ENCODE measurements at places on chromosomes 7 and 10. TPM values are rescaled to one million over a fixed set of nuclear protein-coding genes. Genes with fewer than 3 reads are reported as not detected.
A peak's percentile ranks its signal among the peaks of the same experiment; 100 is the strongest.

The HGF gene
- total RNA-seq: 0.76 TPM

The BBIP1 gene
- total RNA-seq: 12.6 TPM

The BUD23 gene
- total RNA-seq: 39.2 TPM

GRCh38 chr7:44897309-44897708, 12.0 kb upstream of the PURB start:
- no peak for ATAC-seq

DNA sequence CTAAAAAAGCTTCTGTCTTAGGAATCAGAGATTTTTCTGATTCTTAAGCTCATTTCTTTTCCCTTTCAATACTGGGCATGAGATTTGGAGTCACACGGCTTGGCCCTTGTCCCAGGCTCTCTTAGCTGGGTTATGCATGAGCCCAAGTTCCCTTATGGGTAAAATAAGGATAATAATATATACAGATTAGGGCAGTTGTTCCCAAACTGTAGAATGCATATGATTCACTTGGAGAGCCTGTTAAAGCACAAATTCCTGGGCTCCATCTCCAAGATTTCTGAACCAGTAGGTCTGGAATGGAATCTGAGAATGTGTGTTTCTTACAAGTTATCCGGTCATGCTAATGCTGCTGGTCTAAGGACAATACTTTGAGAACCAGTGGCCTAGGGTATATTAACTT, 154.0 kb downstream of the REEP3 start:
- ATAC-seq: no peak

- no peak for ATAC-seq
Measured at GRCh38 chr7:34299066-34299465, 359.0 kb upstream of the NPSR1 start.

GRCh38 chr7:29328045-29328444, 133.5 kb downstream of the CHN2 start:
- ATAC-seq: no peak

DNA sequence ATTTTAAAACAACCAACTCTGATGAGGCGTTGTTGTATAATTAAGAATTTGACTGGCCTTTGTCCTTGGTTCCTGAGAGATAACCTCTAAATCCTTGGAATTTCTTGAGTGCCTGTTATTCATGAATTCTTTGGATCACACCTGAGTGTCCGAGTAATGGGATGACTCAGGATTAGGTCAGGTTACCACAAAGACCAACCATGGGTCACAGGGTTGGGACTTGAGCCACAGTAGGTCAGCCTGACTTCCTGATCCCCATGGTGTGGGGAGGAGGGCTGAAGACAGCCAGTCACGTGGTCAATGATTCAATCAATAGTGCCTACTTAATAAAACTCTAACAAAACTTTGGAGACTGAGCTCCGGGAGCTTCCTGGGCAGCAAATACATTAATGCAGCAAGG, 192.5 kb downstream of the GFRA1 start:
- ATAC-seq: no peak

DNA sequence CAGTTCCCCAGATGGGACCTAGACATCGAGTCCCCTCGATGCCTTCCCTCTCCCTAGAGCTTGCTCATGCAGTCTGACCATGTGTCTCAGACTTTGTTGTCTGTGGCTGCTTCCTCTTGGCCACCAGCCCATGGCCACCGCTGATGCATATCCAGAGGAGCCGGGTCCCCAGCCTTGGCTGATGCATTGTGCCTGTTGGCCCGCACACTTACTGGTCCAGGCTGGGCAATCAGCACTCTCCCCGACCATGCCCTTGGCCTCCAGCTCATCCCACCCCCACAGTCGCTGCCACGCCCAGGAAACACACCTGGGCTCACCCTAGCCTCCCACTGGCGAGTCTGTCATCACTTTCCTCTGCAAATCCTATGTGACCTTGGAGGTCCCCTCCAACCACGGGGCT, 10.1 kb downstream of the NPC1L1 start:
- ATAC-seq: peak; percentile 81

- ATAC-seq: peak; percentile 81
Measured at GRCh38 chr10:114615600-114616007, 42.5 kb downstream of the ABLIM1 start.

GRCh38 chr10:62681211-62681940, 123.1 kb upstream of the ADO start:
- ATAC-seq: peak; percentile 69

DNA sequence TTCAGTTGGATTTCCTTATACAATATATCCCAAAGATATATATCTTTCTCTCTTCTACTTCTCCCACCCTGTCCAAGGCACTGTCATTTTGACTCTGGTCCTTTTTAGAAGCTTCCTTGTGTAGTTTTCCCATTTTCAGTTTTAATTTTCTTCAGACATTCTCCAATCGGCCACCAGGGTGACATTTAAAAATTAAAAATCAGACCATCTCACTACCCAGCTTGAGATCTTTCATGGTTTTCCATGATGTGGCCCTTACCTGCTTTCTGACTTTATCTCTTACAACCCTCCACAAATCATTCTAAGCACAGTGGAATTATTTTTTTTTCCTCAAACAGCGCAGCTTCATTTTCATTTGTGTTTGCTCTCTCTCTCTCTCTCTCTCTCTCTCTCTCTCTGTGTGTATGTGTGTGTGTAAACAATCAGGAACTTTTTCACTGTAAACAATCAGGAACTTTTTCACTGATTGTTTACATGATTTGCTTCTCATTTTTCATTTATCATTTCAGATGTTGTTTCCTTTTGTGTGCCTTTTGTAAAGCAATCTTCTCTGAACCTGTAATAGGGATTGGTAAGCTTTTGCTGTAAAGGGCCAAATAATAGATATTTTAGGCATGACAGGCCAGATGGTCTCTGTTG, 348.9 kb downstream of the ATRNL1 start:
- no peak for ATAC-seq

DNA sequence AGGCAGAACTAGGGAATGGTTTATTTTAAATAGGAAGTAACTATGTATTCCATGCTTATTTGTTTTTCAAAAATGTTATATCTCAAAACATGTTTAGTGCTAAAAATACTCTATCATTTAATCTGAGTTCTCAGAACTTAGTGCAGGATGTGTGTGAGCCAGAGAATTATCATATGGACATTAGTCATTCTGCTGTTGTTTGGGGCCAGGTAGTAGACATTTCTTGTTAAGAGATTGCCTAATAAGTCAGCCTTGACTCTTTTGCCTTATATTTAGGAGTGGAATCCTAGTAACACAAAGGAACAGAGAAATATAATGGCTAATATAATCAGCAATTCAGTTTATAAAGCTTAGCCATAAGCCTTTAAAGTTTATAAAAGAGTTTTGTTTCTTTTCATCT, 149.8 kb downstream of the CCSER2 start:
- no peak for ATAC-seq

DNA sequence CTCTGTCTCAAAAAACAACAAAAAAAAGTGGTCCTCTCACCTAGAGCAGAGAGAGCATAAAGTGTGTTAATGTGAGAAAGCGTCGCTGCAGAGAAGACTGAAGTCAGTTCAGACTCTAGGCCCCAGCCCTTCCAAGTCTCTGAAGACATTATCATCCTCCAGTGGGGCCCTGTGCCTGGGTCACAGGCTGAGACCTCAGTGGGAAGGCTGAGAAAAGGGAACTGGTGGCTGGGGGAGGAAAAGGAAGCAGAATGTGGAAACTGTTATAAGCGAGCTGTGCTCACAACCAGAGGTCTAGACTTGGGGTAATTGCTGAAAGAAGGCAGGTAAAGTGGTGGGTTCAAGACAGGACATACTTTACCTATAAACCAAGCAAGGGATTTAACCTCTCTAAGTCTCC, 4.9 kb upstream of the RRP12 start:
- ATAC-seq: no peak

DNA sequence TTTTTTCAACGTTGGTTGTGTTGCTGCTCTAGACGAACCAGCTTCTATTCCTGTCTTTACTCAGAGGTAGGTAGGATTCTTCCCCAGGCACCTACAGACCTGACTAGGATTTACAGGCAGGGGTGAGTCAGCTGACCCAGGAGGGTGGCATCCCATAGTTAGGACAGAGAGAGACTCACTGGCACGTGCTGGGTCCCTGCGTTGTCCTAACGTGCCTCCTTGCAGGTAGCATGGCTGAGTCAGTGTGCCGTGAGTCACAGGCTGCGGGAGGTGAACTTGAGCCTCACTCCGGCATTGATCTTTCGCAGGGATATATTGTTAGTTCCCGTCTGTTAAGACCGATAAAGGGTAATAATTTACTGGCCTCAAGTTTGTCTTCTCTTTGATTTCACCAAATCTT, 96.5 kb downstream of the PFKFB3 start:
- ATAC-seq: peak; percentile 99

GRCh38 chr10:66836771-66837170, 89.1 kb upstream of the LRRTM3 start:
- no peak for ATAC-seq

Data from esophagus mucosa (tissue), 1 donor.